ENCODE measurements at places on chromosomes 7 and 10.

DNA sequence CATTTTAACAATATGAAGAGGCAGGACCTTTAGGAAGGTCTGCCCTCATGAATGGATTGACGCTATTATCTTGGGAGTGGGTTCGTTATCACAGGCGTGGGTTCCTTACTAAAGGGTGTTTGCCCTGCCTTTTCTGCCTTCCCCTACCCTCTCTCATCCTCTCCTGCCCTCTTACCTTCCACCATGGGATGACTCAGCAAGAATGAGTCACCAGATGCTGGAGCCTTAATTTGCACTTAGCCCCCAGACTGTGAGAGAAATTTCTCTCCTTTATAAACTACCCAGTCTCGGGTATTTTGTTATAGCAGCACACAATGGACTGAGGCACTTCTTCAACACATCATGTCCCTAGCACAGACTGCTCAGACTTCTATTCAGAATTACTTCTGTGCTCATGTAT, 31.4 kb upstream of the ZNF32 start:
- no peak for ATAC-seq

GRCh38 chr7:141208539-141208938, 134.7 kb downstream of the TMEM178B start:
- ATAC-seq: peak; percentile 79

DNA sequence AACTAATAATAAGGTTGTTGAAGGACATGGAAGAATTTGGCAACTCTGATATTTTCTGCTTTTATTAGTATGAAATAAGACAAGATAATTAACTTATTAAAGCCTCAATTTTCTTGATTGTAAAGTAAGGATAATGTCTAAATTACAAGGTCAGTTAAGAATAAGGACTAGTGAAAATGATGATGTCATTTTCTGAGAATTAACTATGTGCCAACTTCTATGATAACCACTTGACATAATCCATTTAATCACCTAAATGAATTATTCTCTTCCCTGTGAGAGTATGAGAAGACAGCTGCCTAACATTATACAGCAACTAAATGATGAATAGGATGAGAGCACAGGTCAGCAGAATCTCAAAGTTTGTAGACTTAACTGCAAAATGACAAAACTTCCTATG, 1153.4 kb upstream of the POT1 start:
- no peak for ATAC-seq

DNA sequence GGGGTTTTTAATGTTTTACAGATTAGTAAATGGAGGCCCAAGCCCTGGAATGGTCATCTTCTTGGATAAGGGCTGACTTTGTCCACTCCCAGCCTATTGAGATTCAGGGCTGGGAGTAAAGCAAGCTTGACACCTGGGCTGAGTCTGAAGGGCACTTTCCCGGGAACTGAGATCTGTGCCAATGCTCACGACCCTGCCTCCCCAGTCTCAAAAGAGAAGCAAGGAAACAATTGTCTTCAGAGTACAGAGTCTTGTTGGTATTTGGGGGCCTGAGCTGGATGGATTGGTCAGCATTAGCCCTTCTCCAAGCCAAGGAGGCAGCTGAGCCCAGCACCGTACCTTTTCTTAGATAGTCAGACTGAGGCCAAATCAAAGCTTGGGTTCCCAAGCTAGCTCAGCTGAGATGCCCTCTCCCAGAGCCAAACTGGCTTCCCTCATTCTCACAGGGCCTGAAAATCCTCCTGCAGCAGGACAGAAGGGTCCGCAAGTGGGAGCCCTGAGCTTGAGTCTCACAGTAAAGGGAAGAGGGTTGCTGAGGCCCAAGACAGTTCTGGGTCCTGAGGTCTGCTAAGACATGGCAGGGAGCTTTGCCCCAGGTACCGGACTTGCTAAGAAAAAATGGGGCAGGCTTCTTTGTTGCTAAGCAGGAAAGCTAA, 3.7 kb downstream of the DDIT4 start:
- ATAC-seq: no peak

- ATAC-seq: no peak
Measured at GRCh38 chr10:88489107-88489506, 94.0 kb downstream of the RNLS start.

DNA sequence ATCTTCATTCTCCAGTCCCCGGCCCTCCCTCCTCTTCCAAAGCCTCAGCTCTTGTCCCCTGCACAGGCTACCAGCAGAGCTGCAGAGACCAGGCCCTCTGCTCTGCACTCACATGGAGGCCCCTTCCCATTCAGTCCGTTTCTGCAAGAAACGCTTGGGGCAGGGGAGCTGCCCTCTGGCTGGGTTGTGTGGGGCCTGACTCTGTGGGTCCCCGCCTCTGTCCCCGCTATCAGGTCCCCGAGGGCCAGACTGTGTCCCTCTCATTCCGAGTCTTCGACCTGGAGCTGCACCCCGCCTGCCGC, 1.5 kb downstream of the PCOLCE start:
- peak; percentile 5 for ATAC-seq

DNA sequence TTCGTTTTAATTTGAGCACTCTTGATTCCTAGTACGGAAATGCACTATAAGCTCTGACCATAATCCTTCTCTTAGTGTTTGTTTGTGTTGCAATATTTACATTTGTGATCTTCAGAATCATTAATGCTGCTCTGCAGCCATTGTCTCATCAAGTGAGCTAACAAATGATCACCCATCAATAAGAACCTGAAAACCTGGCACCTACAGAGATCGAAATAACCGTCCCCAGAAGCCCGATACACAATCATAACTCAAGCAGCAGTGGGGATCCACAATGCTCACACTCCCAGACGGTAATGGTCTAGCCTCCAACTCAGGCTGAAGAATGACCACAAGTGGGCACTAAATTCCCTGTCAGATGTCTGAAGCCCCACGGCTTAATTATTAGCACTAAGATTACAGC, 156.0 kb upstream of the NFE2L3 start:
- ATAC-seq: no peak

DNA sequence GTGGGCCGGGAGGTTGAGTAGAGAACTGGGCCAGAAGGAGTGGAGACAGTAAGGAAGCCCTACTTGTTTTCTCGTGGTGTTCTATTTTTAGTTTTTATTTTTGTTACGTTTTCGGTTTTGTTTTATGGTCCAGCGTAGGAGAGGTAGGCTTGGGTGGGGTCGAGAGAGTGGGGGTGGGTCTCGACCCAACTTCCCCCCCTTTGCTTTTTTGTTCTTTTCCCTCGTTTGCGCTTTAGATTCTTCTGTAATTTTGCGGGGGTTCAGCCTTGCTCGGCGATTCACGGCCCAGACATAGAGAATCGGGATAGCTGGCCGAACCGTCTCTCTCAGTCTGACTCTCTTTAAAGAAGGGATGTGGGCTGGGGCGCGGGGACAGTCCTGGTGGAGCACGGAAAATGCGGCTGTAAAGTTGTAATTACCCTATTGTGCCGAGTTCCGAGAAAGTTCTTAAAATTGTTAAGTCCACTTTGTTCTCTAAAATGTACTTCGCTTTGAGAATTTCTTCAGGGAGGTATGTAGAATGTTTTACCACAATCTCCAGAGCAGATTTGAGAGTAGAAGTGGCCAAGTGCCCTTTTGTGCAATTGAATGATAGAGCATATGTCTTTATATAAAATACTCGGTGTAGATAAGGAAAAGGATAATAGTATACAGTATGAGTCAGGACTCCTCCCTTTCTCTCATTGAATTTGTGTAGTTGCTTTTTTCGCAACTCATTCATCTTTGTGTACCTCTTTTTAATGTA, 816 bp downstream of the DMTF1 start:
- ATAC-seq: no peak

DNA sequence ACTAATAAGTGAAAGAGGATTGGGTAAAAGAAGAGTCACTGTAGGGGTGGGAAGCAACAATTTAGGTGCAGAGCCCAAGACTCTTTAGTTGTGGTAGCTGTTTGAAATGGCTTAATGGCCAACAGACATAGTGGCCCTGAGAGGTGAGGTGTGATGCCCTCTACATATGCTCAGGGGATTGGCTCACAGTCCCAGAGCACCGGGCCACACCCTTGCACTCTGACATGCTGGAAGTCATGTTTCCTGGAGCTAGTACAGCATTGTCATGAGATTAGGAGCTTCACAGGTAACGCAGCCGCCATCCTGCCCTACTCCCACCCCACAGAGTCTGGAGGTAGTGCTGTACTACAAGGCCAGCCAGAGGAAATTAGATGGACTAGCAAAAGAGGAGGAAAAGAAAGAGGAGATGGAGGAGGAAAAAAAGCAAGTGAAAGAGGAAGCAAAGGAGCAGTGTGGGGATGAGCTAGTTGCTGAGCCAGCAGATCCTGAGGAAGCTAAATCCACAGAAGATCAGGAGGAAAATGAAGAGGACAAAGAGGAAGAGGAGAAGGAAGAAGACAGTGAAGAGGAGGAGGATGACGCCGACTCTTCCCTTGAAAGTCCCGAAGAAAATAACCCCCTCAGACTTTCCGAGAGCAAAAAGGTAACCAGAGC, 14.8 kb upstream of the FLNC start:
- peak; percentile 67 for ATAC-seq

GRCh38 chr7:128799451-128799850, 7.7 kb downstream of the CCDC136 start:
- no peak for ATAC-seq

DNA sequence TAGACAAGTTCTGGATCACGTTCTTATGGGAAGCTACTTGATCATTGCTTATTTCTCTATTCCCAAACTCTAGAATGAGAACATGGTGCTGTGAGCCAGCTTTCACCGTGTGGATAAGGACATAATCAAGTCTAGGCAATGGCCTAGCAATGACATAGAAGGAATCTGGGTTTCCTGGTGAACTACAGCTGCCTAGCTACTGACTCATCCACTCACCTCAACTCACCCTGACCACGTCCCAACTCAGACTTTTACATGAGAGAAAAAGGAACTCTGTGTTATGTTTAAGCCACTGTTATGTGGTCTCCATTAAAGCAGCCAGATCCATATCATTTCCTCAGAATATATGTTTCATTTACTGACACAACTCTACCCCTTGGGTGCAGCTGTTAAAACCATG, 18.8 kb upstream of the MET start:
- peak; percentile 98 for ATAC-seq

- ATAC-seq: peak; percentile 73
Measured at GRCh38 chr7:26918241-26918640, 53.9 kb upstream of the SKAP2 start.

- ATAC-seq: no peak
Measured at GRCh38 chr7:94324380-94325121, 70.1 kb upstream of the COL1A2 start.

- no peak for ATAC-seq
Measured at GRCh38 chr7:22013711-22014110, 68.0 kb upstream of the CDCA7L start.

DNA sequence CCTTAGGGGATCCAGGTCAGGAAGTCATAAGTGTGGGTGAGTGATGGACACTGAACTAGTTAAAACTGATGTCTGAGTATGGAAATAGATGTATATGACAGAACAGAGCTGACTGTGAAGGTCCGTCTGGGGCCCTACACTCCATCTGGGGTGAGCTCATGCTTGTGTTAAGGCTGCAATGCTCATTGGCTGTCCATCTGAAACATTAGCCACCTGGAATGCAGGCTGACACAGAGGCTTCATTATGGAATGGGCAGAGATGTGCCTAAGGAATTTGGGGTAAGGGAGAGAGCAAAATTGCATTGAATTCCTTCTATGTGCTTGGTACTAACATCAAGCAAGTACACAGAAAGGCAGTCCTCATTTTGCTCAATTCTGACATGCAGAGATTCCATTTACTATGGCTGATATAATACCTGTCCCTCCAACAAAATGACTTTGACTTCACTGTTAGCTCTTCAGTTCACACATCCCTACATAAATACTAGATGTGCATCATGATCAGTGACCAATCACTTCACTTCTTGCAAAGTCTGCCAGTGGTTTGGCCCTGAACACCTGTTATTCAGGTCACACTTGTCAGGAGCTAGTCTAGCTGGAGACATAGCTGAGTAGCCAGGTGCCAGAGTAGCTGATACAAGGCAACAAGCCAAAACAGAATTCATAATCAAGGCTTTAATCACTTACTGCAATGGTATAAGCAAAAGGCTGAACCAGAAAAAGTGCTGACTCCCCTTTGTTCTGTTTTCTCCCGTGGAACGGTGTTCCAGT, 128.9 kb upstream of the VWC2 start:
- ATAC-seq: peak; percentile 95

DNA sequence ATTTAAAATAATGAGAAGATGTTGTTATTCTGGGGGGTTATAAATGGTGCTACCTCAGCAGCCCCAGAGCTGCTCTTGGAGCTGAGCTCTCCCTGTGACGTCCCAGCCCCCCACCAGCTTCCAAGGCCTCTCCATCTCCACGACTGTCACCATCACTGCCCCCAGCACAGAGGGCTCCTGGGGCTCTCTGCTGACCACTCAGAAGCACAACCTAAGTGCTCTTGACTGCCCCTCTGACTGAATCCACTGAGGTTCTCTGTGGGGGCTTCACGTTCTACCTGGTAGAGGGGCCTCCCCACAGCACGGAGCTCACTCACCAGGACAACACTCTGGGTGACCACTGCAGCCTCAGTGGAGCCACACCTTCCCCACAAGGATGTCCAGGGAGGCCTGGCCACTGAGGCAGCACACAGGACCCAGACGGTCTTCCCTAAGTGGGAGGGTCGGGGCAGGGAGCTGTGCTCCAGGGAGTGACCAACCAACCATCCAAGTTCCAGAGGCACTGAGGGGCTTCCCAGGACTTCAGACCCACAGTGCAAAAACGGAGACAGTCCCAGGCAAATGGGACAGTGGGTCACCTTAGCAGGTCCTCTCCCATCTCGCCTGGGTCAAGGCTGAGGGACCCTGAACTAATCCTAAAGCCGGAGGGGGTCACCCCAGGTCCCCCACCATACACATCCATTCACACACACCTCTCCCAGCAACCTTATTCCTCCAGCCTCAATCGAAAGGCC, 121.0 kb upstream of the PPP2R2D start:
- ATAC-seq: no peak

DNA sequence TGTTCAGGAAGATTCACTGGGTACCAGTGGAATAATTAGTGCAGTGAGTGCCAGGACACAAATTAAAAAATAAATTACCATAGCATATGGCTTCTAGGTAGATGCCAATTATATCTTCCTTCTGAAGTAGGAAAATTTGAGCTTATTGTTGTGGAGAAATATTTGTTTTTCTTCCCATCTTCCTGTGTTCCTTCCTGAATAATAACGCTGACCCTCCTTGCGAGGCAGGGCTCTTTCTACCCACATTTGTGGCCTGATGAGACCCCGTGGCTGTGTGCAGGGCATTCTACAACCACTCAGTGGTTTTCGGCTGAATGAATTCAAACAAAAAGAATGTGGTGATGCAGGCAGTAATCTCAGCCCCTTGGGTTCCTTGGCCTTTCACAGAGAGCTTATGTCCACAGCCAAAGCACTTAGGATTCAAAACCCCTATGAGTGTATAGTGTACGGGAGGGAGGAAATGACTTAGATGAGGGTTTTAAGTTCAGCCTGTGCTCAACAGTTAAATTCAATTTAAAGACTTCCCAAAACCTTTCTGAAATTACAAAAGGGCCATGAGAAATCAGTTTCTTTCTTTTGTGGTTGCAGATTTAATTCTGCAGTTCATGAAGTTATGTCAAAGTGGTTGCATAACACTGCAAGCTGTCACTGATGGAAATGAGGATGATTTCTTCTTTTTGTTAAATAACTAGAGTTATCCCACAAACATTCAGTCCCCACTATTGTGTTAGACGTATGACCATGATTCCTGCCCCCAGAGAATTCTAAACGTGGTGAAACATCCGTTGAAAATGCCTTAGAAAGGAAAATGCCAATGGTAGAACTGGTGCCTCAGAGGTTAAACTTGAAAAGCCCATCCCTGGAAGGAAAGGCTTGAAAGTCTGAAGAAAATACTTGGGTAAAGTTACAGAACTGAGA, 255.3 kb downstream of the FZD1 start:
- no peak for ATAC-seq

GRCh38 chr10:130750441-130750840, 561.1 kb downstream of the TCERG1L start:
- ATAC-seq: no peak

Measured in esophagus mucosa (tissue), 1 donor.